ENCODE measurements at places on chromosomes 3 and 15. TPM values are rescaled to one million over a fixed set of nuclear protein-coding genes. Genes with fewer than 3 reads are reported as not detected.

DNA sequence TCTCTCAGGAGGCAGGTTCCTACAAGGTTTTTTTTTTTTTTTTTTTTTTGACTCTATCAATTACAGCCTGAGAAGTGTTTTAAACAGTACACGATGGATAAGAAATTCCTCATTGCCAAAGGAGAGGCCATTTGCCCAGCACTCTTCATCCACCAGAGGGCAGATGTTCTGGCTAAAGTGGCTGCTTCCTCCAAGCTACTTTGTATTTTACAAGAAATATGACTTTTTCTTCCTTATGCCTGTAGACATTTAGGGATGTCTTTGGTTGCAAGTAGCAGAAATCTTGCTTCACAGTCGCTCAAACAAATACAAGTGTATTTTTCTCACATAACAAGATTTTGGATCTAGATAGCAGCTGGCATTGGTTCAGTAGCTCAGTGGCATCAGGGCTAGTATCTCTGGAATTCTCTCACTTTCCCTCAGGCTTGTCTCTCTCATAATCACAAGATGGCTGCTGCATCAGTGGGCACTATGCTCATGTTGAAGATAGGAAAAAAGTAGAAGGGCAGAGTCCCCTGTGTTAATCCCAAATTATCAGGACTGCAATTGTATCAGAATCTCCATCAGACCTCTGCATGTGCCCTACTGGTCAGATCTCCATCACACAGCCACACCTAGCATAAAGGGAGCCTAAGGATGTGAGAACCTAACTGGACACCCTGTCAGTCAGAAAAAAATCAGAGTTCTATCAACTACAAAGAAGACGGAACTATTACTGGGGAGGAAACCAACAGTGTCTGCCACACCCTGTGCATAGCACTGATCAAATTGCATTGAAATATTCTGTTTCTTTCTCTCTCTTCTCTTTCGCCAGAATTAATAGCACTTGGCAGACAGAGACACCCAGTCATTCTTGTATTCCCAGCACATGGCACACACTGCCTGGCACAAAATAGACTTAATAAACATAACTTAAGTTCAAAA, 138.9 kb upstream of the COL8A1 start:
- DNase-seq, result no peak

- DNase-seq, result no peak
Measured at GRCh38 chr15:42999201-42999779, 78.7 kb upstream of the TTBK2 start.

The WDR82 gene
- 60.5 TPM for total RNA-seq

DNA sequence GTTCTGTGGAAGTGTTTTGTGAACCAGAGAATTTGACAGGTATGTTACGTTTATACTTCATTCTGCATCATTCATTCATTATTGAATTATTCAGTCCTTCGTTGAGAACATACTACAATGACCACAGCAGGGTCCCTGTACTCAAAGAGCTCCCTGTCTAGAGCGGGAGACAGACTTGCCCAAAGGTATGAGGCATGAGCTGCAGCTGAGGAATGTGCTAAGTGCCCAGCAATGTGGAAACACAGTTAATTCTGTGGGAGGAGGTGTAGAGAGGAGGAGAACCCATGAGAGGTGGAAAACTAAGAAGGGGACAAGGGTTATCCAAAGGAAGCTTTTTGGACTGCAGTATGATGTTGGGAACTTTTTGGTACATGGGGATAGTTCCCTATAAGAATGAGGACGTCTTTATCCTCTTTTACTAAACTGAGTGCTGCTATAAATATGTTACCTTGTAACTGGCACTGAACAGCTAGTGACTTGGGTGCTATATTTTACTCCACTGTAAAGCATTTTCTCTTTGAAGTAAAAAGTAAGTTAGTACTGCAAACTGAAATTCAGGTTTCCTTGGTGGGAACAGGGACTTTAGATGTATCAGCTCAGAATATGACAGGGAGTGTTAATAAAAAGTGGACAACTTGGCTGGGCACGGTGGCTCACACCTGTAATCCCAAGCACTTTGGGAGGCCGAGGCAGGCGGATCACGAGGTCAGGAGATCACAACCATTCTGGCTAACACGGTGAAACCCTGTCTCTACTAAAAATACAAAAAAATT, 5.7 kb downstream of the SMAD3 start:
- DNase-seq, result no peak

The FAM81A gene
- 0.42 TPM for total RNA-seq

DNA sequence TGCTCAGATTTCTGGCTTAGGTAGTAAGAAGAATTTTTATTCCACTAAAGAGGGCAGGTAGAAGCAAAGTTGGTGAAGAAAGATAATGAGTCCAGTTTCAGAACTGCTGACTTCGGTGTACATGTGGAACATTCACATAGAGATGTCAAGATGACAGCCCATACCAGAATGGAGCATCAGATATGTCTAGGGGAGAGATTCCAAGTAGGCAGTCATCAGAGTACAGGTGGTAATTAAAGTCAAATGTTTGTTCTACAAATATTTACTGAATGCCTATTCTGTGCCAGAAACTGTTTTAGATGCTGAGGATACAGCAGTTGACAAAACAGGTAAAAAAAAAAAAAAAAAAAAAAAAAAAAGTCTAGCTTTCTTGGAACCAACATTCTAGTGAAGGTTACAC, 81.9 kb downstream of the FGF12 start:
- DNase-seq, result no peak

- peak; percentile 43 for DNase-seq
Measured at GRCh38 chr15:63818191-63818590, 15.6 kb downstream of the HERC1 start.

GRCh38 chr3:52432691-52433141, 12.2 kb downstream of the SEMA3G start:
- DNase-seq, result no peak

DNA sequence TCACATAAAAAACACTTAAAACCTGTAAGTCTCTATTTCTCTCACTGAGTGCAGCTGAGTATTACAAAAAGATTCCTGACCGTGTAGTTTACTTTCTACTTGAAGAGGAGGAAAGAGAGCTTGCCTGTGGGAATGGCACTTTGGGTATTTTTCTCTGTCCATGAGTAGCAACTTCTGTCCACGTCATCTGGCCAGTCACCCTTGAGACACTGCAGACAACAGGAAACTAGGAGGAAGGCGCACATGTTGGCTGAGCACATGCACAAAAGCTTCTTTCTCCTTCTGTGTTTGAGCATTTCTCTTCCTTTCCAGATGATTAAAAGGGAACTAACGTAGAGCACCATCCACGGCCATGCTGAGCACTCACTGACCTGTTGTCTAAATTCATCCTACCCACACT, 19.7 kb downstream of the STARD5 start:
- no peak for DNase-seq

DNA sequence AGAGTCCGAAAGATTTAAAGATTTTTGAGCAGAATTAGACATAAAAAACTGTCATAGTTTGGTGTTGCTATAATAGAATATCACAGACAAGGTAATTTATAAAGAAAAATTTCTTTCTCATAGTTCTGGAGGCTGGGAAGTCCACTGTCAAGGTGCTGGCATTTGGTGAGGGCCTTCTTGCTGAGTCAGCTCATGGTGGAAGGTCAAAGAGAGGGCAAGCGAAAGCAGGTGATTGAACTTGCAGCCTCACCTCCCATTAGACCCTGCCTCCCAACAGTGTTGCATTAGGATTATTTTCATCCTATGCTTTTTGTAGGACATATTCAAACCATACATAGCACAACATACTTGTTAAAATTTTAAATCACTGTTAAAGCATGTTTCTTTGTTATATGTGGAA, 9.9 kb downstream of the SELENOT start:
- no peak for DNase-seq

GRCh38 chr15:68463996-68464395, 32.0 kb upstream of the ITGA11 start:
- no peak for DNase-seq

The GXYLT2 gene
- total RNA-seq, result 6.6 TPM

DNA sequence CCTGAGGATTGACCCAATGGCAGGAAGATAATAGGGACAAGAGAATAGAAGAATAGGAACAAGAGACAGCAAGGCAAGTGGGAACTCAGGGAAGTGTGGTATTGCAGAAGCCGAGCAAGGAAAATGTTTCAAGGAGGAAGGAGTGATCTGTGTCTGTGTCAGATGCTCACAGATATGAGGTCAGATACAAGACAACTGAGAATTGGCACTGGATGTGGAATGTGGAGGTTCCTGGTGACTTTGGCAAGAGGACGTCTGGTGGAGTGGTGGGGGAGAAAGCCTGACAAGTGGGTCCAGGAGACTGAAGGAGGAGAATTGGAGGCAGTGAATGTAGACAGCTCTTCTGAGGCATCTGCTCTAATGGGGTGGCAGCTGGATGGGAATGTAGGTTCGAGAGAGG, 24.1 kb downstream of the GYG1 start:
- DNase-seq, result no peak

GRCh38 chr3:182414586-182414985, 378.7 kb upstream of the ATP11B start:
- no peak for DNase-seq

DNA sequence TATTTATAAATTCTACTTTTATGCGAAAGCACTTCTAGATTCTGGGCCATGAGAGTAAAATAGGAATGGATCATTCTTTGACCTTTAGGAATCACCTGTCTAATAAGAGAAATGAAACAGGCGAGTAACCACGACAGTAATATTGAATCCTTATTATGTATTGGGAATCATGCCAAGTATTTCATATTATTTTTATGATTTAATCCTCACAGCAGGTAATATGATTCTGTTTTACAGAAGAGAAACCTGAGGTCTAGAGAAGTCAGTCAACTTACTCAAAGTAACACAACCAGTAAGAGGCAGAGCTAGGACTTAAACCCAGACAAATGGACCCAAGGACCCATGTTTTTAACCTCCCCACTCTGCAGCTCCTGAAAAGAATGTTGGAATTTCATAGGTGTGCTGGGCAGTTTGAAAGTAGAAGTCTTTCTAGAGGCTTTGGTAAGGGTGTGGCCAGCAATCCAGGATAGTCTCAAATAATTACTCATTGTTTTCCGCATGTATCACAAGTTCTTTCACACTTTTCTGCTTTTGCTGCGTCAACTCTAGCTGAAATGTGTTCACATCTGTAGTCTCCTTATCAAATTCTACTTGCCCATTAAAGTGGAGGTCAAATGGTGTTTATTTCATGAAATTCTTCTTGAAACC, 181.7 kb downstream of the TPRG1 start:
- no peak for DNase-seq

GRCh38 chr3:149658744-149659497, 1.1 kb upstream of the WWTR1 start:
- no peak for DNase-seq
